ENCODE measurements at places on chromosomes 2 and 18. TPM values are rescaled to one million over a fixed set of nuclear protein-coding genes. Genes with fewer than 3 reads are reported as not detected.

CD8B2 gene
- under 0.01 TPM for total RNA-seq

DNA sequence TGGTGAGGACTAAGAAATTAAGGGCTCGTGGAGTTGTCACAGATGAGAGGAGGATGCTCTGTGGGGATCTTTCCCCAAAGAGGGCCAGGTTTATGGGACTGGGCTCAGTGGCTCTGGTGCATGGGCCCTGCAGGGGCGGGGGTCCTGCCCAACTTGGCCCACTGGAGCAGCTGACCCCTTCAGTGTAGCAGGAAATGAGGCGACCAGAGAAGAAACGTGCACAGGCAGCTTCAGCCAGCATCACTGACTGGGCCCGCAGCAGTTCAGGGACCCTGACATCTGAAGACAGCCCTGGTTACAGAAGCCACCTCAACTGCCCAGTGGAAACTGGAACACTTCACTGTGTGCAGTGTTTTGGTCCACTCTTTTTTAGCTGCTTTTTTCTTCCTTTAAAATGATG, 72.8 kb downstream of the EMILIN2 start:
- no peak for DNase-seq

DNA sequence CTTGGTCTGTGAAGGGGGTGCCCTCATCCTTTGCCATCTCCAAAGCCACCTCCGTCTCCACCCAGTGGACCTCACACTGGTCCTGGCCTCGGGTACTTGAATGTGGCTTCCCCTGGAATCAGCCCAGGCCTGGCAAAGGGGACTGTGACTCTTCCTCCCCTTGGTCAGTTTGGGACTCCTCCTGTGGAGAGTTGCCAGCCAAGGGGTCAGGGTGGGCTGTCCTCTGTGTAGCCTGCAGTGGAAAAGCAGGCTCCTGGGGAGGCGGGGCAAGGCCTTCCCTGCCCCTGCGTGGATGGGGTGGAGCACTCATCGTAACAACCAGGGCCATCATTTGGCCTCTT, 59.8 kb downstream of the INHBB start:
- no peak for DNase-seq

- no peak for DNase-seq
Observed at GRCh38 chr2:64455545-64455944, 1.6 kb downstream of the LGALSL start.

- DNase-seq = no peak
Observed at GRCh38 chr18:4412286-4412685, 42.8 kb downstream of the DLGAP1 start.

GRCh38 chr2:220167956-220168355, 540.5 kb downstream of the SLC4A3 start:
- no peak for DNase-seq

DNA sequence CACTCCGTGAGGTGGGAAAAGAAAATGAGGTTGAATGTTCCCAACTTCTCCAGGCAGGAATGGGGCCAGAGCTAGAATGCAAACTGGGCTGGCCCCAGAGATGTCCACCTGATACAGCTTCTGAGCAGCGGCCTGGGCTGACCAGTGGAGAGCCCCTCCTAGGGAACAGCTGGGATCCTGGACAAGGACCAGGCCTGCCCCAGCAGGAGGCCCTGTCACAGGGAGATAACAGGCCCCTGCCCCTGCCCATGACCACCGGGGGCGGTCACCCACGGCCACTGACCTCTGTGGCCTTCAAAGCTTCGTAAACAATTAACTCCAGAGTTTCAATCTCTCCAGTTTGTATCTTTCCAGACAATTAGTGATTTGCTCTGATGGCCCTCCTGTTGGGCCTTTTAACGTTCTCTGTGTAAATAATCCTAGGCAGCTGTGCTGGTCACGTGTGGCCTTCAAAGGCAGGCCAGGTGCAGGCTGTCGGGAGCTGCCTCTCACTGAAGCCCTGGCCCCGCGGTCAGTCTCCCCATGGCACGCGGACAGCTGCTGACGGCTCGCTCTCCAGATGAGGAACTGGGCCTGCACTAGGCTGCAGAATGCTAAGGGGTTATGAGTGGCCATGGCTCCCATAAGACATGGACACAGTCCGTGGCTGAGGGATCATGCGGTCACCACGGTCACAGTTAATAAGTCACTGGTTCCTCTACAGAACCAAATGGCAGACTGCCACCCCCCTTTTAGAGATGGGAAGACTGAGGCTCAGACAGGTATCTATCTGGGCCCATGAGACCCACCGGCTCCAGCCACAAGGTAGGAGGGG, 9.2 kb downstream of the HS6ST1 start:
- DNase-seq = no peak

SLC19A3 gene
- not detected for total RNA-seq
